ENCODE measurements at places on chromosomes 2 and 18.
A peak's percentile ranks its signal among the peaks of the same experiment; 100 is the strongest.

DNA sequence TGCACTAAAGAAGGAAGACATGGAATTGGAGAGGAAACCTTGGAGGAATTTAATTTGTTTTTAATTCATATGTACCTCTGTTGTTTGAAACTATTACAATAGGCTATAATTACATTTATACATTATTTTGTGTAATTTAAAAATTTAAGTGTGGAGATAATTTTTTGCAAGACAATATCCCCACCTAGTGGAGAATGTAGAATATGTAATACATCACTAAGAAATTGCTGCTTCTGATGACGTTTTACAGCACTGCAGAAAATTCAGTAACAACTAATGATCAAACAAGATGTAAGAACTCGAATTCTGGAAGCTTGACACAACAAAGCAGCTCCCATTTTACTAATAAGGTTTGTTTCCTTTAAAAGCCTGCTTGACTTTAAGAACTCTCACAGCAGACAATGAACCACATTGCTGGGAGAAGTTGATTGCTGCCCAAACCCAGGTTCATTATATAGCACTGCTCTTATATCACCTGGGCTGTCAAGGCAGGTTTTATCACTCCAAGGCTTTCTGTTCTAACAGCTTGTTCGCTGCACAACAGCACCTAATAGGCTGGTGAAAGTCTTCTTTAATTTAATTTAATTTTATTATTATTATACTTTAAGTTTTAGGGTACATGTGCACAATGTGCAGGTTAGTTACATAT, 53.4 kb downstream of the THADA start:
- no peak for DNase-seq

- DNase-seq, result no peak
Measured at GRCh38 chr18:21183670-21184069, 58.4 kb upstream of the GREB1L start.

GRCh38 chr18:56089612-56090258, 501.7 kb upstream of the TCF4 start:
- DNase-seq, result no peak

DNA sequence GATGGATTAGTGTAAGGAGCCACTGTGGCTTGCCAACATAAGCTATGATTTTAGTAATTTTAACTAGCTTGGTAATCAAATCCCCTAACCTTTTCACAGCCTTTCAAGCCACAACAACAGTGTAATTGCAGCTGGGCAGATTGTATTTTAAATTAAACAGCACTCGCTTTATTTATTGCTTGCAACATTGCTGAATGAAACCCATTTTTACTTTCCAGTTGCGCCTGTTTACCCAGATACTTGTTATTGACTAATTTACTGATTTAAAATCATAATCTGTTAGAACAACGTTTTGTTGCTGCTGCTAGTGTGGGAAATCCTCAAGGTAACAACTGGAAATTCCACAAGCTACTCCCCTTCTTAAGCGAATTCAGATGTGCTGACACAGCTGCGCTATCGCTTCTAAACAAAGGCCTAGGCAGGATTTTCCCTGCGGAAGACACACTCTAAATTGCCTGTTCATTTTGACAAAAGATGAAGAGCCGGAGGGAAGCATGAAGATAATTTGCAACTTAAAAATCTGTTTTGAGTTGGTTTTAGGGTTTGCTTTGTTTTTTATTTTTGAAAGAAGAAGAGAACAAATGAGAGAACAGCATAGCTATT, 283.9 kb downstream of the ALPK2 start:
- no peak for DNase-seq

GRCh38 chr18:49464718-49465598, 4.5 kb upstream of the DYM start:
- no peak for DNase-seq

- peak; percentile 69 for DNase-seq
Measured at GRCh38 chr2:65064728-65065552, 8.7 kb downstream of the CEP68 start.

DNA sequence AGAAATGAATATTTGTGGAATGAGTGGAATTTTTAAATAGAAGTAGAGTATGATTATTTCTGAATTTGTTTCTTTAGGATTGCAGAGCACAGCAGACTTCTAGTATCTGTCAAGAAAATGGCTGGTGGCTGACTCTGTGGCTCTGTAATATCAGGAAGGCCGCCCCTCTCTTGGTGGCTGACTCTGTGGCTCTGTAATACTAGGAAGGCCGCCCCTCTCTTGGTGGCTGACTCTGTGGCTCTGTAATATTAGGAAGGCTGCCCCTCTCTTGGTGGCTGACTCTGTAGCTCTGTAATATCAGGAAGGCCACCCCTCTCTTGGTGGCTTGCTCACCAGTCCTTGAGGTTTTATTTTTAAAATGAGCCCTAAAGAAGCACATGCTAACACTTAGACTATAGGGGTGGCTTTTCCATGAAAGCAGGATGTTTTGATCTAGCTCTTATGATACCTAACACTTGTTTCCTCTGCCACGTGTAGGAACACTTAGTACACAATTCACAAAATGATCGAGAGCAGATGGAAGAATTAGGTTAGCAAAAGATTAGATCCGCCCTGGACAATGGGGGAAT, 85.1 kb upstream of the TTC39C start:
- no peak for DNase-seq

DNA sequence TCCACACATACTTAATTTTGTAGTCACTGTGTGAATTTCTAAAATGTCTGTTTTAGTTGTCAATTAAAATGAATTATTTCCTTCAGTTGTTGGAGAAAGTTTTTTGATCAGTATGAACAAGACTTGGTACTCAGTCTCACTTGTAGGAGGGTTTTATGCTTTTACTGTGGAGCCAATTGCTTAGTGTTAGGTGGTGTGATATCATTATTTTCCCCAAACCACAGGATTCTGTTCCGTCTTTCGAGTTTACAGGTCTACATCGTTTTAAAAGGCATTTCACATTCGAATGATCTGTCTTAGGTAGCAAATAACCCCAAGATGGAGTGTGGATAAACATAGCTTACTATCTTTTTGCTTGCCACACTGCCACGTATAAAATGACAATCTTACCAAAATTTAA, 803.1 kb downstream of the SATB2 start:
- DNase-seq, result no peak

- no peak for DNase-seq
Measured at GRCh38 chr18:25066516-25066915, 285.4 kb downstream of the ZNF521 start.

All from HS-5 (cell line).